ENCODE measurements at places on chromosomes 12 and 14.

DNA sequence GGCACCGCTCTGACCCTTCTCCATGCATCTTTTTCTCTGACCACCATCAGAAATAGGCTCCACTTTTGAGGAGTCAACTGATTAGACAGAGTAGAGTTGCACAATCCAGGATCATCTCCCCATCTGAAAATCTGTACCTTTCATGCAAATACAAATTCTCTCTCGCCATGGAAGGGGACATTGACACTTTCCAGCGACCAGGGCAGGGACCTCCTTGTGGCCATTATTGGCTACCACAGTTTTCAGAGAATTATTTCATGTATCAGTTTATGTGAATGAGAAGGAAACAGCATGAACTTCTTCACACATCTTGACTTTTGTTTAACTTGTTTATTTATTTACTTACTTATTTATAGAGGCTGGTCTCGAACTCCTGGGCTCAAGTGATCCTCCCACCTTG, 13.8 kb upstream of the RAN start:
- DNase-seq: no peak

DNA sequence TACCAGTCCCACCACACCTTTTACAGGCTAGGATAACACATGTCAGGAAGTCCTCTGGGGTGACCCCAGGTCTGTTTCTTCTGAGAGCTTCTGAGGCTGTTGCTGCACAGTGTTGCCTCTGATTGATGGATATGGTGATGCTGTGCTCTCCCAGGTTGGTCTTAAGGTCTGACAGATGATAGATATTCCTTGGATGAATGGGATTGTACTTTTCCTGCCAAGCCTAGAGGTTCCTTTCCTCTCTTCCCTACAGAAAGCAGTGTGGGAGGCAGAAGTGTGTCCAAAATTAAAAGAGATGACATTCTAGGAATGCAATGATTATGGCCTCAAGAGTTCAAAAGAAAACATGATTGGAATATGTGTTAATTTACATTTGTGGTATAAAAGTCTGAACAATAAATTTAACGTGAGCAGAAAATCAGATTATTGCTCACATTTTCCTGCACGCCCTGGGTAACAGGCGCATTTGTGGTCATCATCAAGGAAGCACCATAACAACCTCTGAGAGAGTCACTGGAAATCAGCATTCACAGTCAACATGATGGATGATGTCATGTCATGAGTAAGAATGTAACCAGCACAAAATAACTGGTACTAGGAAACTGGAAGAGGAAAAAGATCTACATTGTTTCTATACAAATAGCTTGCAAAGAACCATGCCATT, 73.7 kb downstream of the BBS10 start:
- no peak for DNase-seq

DNA sequence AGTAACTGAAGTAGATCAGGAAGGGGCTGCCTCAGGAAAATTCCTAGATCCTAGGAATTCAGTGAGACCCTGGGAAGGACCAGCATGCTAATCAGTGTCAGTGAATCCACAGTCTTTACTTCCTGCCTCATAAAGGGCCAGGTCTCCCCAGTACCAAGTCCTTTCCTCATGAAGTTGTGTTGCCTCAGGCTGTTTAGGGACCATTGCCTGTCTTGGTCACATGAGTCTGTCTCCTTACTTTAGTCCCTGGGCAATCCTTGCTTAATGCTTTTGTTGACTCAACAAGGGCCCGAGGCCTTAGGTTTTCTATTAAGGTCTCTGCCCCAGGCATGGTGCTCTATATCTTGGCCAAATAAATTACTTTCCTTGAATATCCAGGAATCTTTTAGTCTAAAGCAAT, 16.1 kb upstream of the ATF1 start:
- no peak for DNase-seq

DNA sequence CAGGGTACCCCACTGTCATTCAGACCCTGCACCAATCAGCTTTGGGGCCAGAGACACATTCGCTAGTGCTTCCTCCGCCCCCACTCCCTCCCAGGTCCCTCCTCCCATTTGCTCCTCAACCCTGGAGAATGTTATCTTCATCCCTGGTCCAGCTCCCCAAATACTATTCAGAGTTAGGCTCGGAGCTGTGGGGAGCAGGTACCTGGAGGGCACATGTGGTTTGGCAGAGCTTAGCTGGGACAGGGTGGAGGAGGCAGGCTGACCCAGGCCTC, 19.5 kb downstream of the VSX2 start:
- DNase-seq: no peak

DNA sequence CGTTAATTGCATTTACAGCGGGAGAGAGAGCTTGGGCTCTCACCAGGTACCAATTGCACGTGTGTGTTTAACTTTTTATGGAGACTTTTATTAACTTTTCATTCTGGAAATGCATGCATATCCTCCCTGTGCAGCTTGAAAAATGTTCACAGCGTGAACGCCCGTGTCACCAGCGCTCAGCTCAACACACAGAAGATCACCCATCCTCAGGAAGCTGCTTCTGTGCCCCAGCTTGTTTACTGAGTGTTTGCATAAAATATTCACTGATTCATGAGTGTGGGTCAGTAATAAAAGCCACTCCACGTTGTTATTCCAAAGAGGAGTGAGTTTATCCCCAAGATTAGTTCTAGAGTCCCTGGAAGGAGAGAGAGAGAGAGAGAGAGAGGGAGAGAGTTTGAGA, 75.5 kb upstream of the FZD10 start:
- DNase-seq: no peak

DNA sequence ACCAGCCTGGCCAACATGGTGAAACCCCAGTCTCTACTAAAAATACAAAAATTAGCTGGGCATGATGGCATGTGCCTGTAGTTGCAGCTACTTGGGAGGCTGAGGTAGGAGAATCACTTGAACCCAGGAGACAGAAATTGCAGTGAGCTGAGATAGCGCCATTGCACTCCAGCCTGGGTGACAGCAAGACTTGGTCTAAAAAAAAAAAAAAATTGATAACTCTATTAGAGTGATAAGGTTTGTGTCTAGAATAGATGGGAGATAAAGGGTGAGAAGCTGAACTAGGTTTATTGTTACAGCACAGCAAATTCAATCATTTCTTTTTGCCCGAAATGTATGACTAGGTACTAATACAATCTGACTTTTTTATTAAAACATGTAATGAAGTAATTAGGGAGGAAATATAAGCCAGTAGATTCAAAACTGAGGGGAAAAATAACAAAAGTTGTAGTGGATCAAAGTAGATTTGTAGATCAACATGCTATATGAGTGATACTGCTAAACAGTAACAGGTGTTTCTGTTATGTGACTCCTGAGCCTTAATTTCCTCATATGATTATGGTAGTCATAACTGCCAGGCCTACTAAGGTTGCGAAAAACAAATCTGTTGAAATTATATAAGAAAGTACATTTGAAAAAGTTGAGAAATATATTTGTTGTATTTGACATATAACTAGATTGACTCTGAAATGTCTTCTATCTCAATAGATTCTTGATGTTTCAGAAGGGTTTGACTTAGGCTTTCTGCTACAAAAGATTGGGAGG, 83.6 kb downstream of the WNK1 start:
- no peak for DNase-seq

All from Panc1 (cell line).